ENCODE measurements at places on chromosomes 7 and 10.
A peak's percentile ranks its signal among the peaks of the same experiment; 100 is the strongest.

GRCh38 chr7:109282726-109283125, 713.1 kb downstream of the DNAJB9 start:
- no peak for DNase-seq

- DNase-seq = peak; percentile 73
Measured at GRCh38 chr10:24209432-24209771, 464 bp downstream of the KIAA1217 start.

DNA sequence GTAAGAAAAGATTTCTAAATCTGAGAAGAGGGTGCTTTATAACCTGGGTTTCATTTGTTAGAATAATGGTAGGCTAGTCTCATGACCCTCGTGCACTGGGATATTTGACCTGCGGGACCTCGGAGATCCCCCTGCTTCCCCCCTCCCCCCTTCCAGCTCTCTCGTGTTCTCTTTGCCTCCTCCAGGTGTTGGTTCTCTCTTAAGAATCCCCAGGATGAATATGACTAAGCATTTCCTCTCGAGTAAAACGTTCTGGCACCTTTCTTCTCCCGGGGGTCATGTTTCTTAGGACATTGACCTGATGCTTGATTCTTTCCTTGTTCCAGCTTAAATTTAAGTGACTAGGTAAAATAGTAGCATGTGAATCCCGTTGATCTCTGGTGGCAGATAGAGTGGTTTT, 71.2 kb downstream of the SHH start:
- DNase-seq = peak; percentile 41

DNA sequence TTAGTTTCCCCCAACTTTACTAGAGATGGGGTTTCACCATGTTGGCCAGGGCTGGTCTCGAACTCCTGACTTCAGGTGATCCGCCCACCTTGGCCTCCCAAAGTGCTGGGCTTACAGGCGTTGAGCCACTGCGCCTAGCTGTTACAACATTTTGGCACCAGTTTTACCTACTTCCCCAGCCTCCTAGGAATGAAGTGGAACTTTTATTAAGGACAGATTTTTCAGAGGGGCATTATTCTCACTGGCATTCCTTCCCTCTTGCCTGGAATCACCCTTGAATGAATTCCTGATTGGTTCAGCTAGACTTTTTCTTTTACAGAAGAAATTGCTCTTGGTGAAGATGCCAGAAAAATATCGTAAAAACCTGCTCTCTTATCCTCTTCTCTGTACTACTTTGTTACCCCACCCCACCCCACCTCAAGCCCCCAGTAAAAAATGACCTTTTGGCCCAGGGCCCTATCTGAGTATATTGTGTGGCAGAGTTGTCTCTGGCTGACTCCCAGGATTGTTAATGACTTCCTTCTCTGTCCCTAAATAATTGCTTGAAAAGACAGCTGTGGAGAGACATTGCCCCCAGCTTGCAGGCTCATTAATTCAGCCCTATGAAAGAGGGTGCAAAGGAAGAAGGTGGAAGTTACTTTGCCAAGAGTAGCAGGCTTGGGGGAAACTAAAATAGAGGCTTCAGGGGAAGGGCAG, 189.6 kb downstream of the AUTS2 start:
- DNase-seq = no peak

DNA sequence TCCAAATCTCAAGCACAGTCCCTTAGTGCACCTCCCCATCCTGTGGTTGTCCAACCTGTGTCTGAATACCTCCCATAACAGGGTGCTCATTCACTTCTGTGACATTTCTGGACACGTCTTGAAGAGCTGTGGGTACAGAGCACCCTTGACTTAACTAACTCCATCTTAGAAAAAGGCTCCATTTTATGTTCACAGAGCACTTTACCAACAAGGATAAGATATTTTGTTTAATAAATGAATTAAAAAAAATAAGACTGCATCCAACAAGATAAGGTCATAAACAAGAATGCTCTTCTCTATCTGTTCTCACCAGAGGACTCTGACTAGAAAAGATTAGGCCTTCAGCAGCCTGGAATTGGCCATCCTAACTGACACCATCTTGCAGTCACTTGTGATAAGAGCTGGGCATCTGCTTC, 335.2 kb upstream of the ZNF32 start:
- no peak for DNase-seq

GRCh38 chr7:63043657-63044543, 954.7 kb upstream of the ZNF722 start:
- DNase-seq = no peak

DNA sequence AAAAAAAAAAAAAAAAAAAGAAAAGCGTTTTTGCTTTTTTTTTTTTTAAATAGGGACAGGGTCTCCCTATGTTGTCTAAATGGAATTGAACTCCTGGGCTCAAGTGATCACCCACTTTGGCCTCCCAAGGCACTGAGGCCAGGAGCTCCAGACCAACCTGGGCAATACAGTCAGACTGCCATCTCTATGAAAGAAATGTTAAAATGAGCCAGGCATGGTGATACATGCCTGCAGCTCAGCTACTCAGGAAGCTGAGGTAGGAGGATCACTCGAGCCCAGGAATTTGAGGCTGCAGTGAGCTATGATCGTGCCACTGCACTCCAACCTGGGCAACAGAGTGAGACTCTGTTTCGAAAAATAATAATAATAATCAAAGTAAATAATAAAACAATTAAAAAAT, 16.5 kb upstream of the LMTK2 start:
- no peak for DNase-seq
